Mononuclear cell (primary cell): ENCODE measurements at places on chromosomes 11 and 22. TPM values are rescaled to one million over a fixed set of nuclear protein-coding genes. Genes with fewer than 3 reads are reported as not detected.

The PANX2 gene
- total RNA-seq, result 0.94 TPM

The OR8I2 gene
- not detected for total RNA-seq

The SLC5A12 gene
- not detected for total RNA-seq

The HBD gene
- 0.94 TPM for total RNA-seq

The APLNR gene
- not detected for total RNA-seq

The TMEM45B gene
- total RNA-seq, result 3.5 TPM

The BAIAP2L2 gene
- total RNA-seq, result 0.31 TPM

The YPEL1 gene
- total RNA-seq, result 3.8 TPM

The TRIM29 gene
- not detected for total RNA-seq

The UPK3A gene
- 0.94 TPM for total RNA-seq

The GAB4 gene
- total RNA-seq, result 0.21 TPM

The OR4C16 gene
- total RNA-seq, result not detected

The ACR gene
- not detected for total RNA-seq

The P2RX6 gene
- total RNA-seq, result 0.21 TPM

The PLAAT5 gene
- 0.42 TPM for total RNA-seq

The NLRX1 gene
- 4.7 TPM for total RNA-seq

The TMEM191C gene
- 2.1 TPM for total RNA-seq
